NCI-H460 (cell line): ENCODE measurements at places on chromosomes 12 and 14.

GRCh38 chr12:2151391-2151790, 98.6 kb downstream of the CACNA1C start:
- DNase-seq: no peak

DNA sequence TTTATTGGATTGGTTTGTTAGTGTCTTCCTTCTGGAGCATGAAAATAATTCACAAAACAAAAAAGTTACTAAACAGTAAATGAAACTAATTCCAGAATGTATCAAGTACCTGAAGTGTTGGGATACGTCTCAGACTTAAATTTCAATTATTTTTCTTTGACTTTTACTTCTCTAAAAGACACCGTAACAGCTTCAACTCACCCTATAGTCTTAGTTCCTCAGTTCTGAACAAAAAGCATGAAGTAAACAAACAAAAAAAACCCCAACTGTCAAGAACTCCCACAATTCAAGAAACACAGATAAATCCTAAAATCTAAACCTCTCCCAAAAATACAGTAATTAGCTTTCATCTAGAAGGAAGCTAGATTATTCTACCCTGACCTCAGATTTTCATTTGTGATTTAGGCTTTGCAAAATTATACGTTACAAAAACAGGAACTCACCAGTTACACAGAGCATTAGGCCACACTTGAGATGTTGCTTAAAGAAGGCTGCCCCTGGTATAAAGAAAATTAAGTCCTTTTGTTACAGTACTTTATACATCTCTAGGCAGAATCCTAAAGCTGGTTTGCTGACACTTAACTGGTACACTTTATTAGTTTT, 10.2 kb downstream of the HEATR5A start:
- no peak for DNase-seq

DNA sequence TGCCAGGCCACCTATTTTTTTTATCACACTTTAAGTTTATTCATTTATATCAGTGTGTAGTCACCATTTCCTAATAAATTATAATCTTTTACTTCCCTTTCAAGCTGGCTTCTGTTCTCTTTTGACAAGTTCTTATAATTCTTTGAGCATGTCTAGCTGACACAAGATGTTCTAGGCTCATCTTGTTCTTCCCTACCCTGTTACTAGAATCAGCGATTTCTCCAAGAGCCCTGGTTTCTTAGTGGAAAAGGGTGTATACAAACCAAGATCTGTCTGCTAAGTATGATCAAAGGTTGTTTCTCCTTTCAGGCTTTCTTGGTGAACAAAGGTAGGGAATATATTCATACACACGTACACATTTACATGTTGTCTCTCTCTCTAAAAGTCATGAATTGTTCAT, 51.0 kb downstream of the FGD4 start:
- no peak for DNase-seq

GRCh38 chr12:81976661-81977060, 217.5 kb upstream of the PPFIA2 start:
- DNase-seq: no peak

GRCh38 chr12:77031745-77032144, 33.6 kb downstream of the E2F7 start:
- no peak for DNase-seq

DNA sequence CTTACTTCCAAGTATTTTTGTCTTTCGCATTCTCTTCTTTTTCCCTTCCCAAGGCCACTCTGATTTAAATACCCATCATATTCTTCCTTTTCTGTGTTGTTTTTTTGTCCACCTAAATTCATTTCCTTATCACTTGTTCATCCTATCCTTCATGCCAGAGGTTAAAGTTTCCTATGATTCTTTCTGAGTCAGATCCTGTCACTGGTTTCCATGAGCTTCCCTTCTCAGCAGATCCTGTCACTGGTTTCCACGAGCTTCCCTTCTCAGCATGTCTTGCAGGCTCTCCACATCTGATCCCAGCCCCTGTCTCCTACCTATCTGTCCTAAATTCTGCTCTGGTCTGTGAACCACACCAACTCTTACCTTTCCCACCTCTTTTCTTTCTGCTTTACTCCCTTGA, 311.8 kb upstream of the RGS6 start:
- DNase-seq: no peak

GRCh38 chr14:67719866-67720265, 18.2 kb downstream of the RDH12 start:
- no peak for DNase-seq

DNA sequence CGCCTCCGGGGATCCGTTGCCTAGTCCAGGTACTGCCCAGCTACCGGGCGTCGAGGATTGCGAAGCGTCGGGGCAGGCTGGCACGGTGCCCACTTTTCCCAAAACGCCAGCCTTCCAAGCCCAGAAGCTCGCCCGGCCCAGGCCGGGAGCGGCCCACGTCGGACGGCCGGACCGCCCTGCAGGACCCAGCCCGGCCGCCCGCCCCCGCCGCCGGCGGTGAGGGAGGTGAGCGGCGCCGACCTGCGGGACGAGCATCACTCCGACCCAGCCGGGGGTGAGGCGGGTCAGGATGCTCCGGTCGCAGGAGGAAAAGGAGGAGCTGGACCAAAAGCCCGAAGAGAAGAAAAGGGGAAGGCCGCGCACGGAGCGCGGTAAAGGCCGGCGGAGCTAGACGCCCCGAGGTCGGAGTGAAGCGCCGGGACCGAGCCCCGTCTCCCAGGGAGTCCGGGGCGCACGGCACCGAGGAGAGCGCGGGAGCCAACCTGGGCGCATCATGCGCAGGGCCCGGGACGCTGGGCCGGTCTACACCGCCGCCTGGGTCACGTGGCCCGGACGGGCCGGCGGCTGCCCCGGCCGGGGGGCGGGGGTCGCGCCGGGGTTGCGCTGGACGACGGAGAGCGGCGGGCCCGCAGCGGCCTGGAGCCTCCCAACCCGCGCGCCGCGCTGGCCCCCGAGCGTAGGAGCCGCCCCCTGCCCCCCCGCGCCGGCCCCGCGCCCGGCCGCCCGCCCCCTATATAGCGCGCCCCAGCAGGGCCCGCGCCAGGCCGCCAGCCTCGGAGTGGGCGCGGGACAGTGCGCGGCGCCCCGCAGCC, at the start of gene AQP5:
AQP5 (plus strand) TSS at position 762 of the 812 bp plus-strand sequence. CDS start 146 bp downstream, outside the sequence.
- DNase-seq: no peak

GRCh38 chr14:63426838-63427352, 108.2 kb upstream of the GPHB5 start:
- no peak for DNase-seq

- no peak for DNase-seq
Measured at GRCh38 chr12:98572010-98572409, 21.5 kb upstream of the SLC25A3 start.

- DNase-seq: no peak
Measured at GRCh38 chr12:55997535-55997859, 421 bp downstream of the SUOX start.

GRCh38 chr12:74985293-74985985, 224.2 kb downstream of the KCNC2 start:
- no peak for DNase-seq

GRCh38 chr12:92493816-92494215, 209.0 kb upstream of the PLEKHG7 start:
- no peak for DNase-seq

GRCh38 chr12:130288691-130289090, 49.0 kb upstream of the PIWIL1 start:
- no peak for DNase-seq

GRCh38 chr12:24822121-24822899, 126.6 kb downstream of the BCAT1 start:
- DNase-seq: no peak

DNA sequence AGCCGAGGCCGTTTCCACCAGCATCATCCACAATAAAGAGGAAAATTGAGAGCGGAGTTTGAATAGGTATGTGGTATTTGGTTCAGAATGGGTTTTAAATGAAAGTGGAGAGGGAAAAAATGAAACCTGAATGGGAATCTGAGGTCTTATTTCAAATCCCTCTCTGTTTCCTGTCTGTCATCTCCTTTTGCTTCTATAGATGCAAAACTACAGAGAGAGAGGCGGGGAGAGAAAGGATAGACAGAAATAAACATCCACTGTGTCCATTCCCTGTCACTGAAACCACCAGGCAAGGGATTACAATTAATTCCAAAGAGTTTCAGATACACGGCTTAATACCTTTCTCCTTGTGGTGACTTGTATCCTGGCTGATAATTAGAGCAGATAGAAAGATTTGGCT, 102.3 kb downstream of the DAD1 start:
- DNase-seq: no peak

DNA sequence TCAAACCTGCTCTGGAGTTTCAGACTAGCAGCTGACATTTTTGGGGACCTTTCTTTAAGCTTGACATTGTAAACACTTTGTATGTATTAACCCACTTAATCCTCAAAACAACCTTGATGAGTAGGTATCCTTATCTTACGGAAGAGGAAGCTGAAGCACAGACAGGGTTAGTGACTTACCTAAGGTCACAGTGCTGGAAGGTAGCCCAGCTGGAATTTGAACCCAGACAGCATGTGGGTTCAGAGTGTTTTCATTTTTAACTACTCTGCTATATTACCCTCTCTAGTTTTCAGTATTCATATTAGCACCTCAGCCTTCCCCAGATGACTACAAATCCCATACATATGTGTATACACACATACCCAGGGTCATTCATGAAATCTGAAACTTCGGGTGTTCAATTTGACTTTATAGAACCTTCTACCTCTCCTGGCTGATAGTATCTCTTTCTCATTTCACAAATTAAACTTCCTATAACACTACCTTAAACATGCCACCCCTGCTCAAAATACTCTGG, 13.9 kb downstream of the LPCAT3 start:
- no peak for DNase-seq

- DNase-seq: no peak
Measured at GRCh38 chr12:38783304-38783703, 122.1 kb downstream of the CPNE8 start.

GRCh38 chr12:124605150-124605882, 37.9 kb upstream of the NCOR2 start:
- DNase-seq: no peak
